ENCODE measurements at places on chromosomes 12 and 14. TPM values are rescaled to one million over a fixed set of nuclear protein-coding genes. Genes with fewer than 3 reads are reported as not detected.

The FBXW8 gene
- total RNA-seq = 6.1 TPM

The NKX2-8 gene
- not detected for total RNA-seq

The NGB gene
- total RNA-seq = not detected

The PPP2R3C gene
- total RNA-seq = 41.0 TPM

The ACVR1B gene
- total RNA-seq = 2.1 TPM

The MYF5 gene
- total RNA-seq = not detected

The ASCL1 gene
- not detected for total RNA-seq

The SOAT2 gene
- total RNA-seq = not detected

The PITPNM2 gene
- total RNA-seq = 2.6 TPM

The RGS6 gene
- total RNA-seq = not detected

The NEK9 gene
- 11.1 TPM for total RNA-seq

The GPR84 gene
- total RNA-seq = not detected

The PPP1R1A gene
- not detected for total RNA-seq

The GPATCH2L gene
- 31.4 TPM for total RNA-seq

The CIROP gene
- not detected for total RNA-seq

The SLC25A47 gene
- total RNA-seq = not detected

The ADCK1 gene
- 2.3 TPM for total RNA-seq

The OR4K17 gene
- total RNA-seq = not detected

The ACSS3 gene
- total RNA-seq = 0.12 TPM

The DDX51 gene
- total RNA-seq = 3.0 TPM

The PRH2 gene
- not detected for total RNA-seq

The SLC38A4 gene
- total RNA-seq = 0.68 TPM

The POTEG gene
- total RNA-seq = 0.29 TPM

The KLRC4 gene
- total RNA-seq = 0.78 TPM

The SAMD15 gene
- total RNA-seq = 0.84 TPM

The HOTAIR gene
- total RNA-seq = not detected

The KLRK1 gene
- total RNA-seq = not detected

The NOVA1 gene
- not detected for total RNA-seq

The PLEKHG3 gene
- 1.8 TPM for total RNA-seq

The TAS2R20 gene
- total RNA-seq = 0.24 TPM

The KLRG1 gene
- 1.4 TPM for total RNA-seq

The GRIP1 gene
- not detected for total RNA-seq

The KRT79 gene
- total RNA-seq = 4.8 TPM

The KLRB1 gene
- not detected for total RNA-seq

The ERP27 gene
- total RNA-seq = 0.10 TPM

The CD163L1 gene
- 15.9 TPM for total RNA-seq

The TEX52 gene
- total RNA-seq = not detected

The SERPINA5 gene
- total RNA-seq = 0.49 TPM
